ENCODE measurements at places on chromosomes 2 and 18.

DNA sequence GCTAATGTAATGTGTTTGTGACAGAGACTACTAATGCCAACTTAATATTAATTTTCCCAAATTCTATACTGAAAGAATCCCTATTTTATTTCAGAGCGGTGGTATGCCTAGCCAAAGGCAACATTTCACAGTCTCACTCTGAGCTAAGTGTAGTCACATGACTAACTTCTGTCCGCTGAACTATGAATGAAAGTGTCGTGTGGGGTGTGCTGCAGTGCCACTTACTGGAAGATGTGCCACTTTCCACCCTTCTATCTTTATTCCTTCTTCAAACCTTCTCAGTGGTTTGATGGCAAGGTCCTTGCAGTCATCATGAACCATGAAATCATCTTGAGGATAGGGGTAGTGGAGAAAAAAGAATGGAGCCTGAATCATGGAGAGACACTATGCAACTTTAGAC, 47.3 kb upstream of the C1D start:
- no peak overlapping the region for H3K4me3 ChIP-seq
- no peak for DNase-seq
- H3K4me1 ChIP-seq = no peaks in the 10 kb centered on the region
- peaks cover 8% of the 10 kb centered on the region for H3K27me3 ChIP-seq
- H3K27ac ChIP-seq = no peak overlapping the region
- H3K36me3 ChIP-seq = peaks cover 9% of the 10 kb centered on the region

GRCh38 chr2:239667431-239667985, 266.7 kb upstream of the HDAC4 start:
- DNase-seq = no peak
- H3K27ac ChIP-seq = no peak overlapping the region
- H3K4me3 ChIP-seq = no peak overlapping the region
- H3K27me3 ChIP-seq = peaks cover 4% of the 10 kb centered on the region

- peak overlapping the region; percentile 96 for H3K4me3 ChIP-seq
- H3K4me1 ChIP-seq = peaks cover 11% of the 10 kb centered on the region
- H3K27ac ChIP-seq = no peak overlapping the region
- no peaks in the 10 kb centered on the region for H3K36me3 ChIP-seq
- no peak for DNase-seq
Observed at GRCh38 chr2:19990416-19990728, 467 bp upstream of the WDR35 start.

- H3K4me3 ChIP-seq = no peak overlapping the region
- no peaks in the 10 kb centered on the region for H3K4me1 ChIP-seq
- H3K27me3 ChIP-seq = peaks cover 2% of the 10 kb centered on the region
- no peak for DNase-seq
- H3K27ac ChIP-seq = no peak overlapping the region
Observed at GRCh38 chr18:59767732-59768131, 70.5 kb upstream of the CCBE1 start.

DNA sequence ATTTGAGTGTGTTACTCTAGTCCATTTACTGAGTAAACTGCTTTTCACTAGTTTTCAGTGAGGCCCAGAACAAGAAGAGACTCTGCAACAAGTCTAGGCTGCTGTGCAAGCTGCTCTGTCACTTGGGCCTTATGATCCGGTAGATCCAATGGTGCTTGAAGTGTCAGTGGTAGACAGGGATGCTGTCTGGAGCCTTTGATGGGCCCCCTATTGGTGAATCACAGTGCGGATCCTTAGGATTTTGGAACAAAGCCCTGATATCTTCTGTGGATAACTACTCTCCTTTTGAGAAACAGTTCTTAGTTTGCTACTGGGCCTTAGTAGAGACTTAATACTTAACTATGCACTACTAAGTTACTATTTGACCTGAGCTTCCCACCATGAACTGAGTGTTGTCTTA, 150.2 kb downstream of the TMEFF2 start:
- no peak overlapping the region for H3K27ac ChIP-seq
- H3K27me3 ChIP-seq = no peaks in the 10 kb centered on the region
- no peaks in the 10 kb centered on the region for H3K4me1 ChIP-seq
- no peak for DNase-seq
